ENCODE measurements at places on chromosomes 12 and 14. TPM values are rescaled to one million over a fixed set of nuclear protein-coding genes. Genes with fewer than 3 reads are reported as not detected.

GRCh38 chr12:108819920-108820706 is 37.3 kb downstream of the SSH1 start:
- no peak overlapping the region for H3K4me3 ChIP-seq
- no peaks in the 10 kb centered on the region for H3K27me3 ChIP-seq
- no peak for DNase-seq
- no peak overlapping the region for H3K27ac ChIP-seq
- H3K4me1 ChIP-seq: no peaks in the 10 kb centered on the region
- H3K36me3 ChIP-seq: peaks cover 40% of the 10 kb centered on the region

GRCh38 chr14:102293781-102294180 is 11.2 kb downstream of the MOK start:
- no peaks in the 10 kb centered on the region for H3K36me3 ChIP-seq
- H3K4me1 ChIP-seq: no peaks in the 10 kb centered on the region
- no peaks in the 10 kb centered on the region for H3K27me3 ChIP-seq
- H3K4me3 ChIP-seq: no peak overlapping the region
- no peak overlapping the region for H3K27ac ChIP-seq

- no peaks in the 10 kb centered on the region for H3K27me3 ChIP-seq
- H3K4me3 ChIP-seq: peak overlapping the region; percentile 79
- DNase-seq: no peak
- H3K36me3 ChIP-seq: peaks cover 5% of the 10 kb centered on the region
- peak overlapping the region; percentile 86 for H3K27ac ChIP-seq
Measured at GRCh38 chr12:6914947-6915788, 788 bp downstream of the ENO2 start.

DNA sequence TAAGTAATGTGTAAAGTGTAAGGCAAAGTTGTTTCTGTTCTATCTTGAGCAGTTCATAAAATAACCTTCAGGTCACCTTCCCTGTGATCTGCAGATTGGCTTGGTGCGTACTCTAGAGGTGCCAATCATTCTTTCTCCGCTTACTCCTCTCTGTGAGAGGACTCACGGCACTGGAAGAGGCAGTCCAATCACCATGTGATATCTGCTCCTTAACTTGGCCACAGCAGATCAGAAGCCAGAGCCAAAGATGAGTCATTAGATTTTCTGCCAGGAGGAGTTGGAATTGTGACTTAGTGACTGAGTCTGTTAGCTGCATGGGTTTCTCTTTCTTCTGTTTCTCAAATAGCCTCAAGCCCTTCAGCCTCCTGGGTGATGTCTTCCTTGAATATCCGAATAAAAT is 165.5 kb downstream of the SLC41A2 start:
- H3K27me3 ChIP-seq: peaks cover 4% of the 10 kb centered on the region
- no peak for DNase-seq
- no peaks in the 10 kb centered on the region for H3K36me3 ChIP-seq
- no peak overlapping the region for H3K4me3 ChIP-seq
- H3K27ac ChIP-seq: no peak overlapping the region
- H3K4me1 ChIP-seq: no peaks in the 10 kb centered on the region

DNA sequence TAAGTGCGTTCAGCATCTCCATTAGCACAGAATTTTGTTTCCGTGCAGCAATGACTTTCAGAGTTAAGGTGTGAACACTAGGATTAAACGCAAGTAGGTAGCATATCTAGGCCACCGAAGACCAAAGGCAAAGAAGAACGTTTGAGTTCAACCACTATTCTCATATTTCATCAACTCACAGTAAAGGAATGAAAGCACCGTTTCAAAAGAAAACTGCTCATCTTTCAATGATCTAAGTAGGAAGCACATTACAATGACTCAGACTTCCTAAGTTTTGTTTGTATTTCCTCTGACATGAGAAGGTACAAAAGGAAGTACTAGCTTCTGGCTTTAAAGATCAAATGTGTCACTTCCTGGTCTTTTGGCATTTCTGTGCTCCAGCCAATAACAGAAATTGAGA is 57.6 kb downstream of the ACADS start:
- peak overlapping the region; percentile 3 for H3K27ac ChIP-seq
- peaks cover 5% of the 10 kb centered on the region for H3K4me1 ChIP-seq
- no peak overlapping the region for H3K4me3 ChIP-seq

DNA sequence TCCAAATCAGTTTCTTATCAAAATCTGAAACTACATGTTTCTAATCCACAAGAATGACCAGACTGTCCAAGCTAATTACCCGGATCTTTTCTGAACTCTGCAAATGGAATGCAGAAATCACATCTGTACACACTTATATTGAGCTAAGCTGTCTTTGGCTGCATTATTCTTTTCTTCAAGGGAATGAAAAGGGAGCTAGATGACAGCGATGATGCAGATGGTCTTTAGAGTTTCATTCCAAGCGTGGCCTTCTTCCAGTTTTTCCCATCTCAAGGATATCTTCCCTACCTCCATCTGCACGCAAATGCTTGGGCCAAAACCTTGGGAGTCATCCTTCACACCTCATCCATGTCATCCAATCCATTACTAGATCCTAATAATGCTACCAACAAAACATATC is 12.6 kb downstream of the KCNH5 start:
- no peaks in the 10 kb centered on the region for H3K36me3 ChIP-seq
- H3K4me1 ChIP-seq: no peaks in the 10 kb centered on the region
- no peaks in the 10 kb centered on the region for H3K27me3 ChIP-seq
- no peak for DNase-seq

GRCh38 chr12:92603741-92604432 is 98.9 kb upstream of the PLEKHG7 start:
- no peak overlapping the region for H3K27ac ChIP-seq
- no peaks in the 10 kb centered on the region for H3K36me3 ChIP-seq
- no peaks in the 10 kb centered on the region for H3K4me1 ChIP-seq
- H3K4me3 ChIP-seq: no peak overlapping the region
- no peak for DNase-seq

DNA sequence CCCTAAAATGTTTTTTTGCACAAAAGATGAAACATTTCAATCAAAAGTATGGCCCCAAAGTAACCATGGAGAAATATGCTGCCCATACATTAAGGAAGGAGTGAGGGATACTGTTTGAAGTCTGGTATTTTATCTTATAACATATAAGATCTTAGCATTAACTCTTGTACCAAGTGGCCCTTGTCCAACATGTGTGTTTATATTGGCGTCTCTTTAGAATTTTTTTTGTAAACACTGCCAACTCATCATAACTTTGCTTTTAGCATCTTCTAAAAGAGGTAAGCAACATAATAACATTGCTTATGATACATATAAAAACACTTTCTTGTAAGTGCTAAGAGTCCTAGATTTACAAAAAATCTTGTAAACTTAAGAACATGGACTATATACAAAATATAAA is 419.7 kb downstream of the ADAMTS20 start:
- no peaks in the 10 kb centered on the region for H3K4me1 ChIP-seq
- no peaks in the 10 kb centered on the region for H3K36me3 ChIP-seq
- no peak overlapping the region for H3K27ac ChIP-seq
- H3K4me3 ChIP-seq: no peak overlapping the region
- H3K27me3 ChIP-seq: no peaks in the 10 kb centered on the region
- DNase-seq: no peak

GRCh38 chr14:24816929-24817211 is 182.9 kb upstream of the GZMB start:
- H3K27me3 ChIP-seq: no peaks in the 10 kb centered on the region
- no peaks in the 10 kb centered on the region for H3K4me1 ChIP-seq
- no peak overlapping the region for H3K4me3 ChIP-seq
- H3K36me3 ChIP-seq: no peaks in the 10 kb centered on the region
- no peak overlapping the region for H3K27ac ChIP-seq

DNA sequence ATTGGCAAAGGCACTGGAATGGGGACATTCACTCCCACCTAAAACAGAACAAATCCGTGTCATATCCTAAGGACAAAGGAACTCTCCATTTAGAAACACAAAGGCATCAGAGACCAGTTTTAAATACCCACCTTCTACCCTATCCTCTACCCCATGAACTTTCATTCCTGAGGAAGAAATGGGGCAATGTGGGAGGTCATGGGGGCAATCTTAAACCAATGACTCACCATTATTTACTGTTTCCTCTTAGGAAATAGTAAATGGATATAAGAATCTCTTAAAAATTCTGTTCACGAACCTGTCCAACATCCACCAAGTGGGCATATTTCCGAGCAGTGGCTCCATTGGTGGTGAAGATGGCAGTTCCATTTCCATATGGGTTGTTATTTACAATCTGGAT is 19.4 kb downstream of the ALDH6A1 start:
- H3K27me3 ChIP-seq: no peaks in the 10 kb centered on the region
- no peaks in the 10 kb centered on the region for H3K4me1 ChIP-seq
- H3K36me3 ChIP-seq: peaks cover 43% of the 10 kb centered on the region
- no peak for DNase-seq
- no peak overlapping the region for H3K27ac ChIP-seq

DNA sequence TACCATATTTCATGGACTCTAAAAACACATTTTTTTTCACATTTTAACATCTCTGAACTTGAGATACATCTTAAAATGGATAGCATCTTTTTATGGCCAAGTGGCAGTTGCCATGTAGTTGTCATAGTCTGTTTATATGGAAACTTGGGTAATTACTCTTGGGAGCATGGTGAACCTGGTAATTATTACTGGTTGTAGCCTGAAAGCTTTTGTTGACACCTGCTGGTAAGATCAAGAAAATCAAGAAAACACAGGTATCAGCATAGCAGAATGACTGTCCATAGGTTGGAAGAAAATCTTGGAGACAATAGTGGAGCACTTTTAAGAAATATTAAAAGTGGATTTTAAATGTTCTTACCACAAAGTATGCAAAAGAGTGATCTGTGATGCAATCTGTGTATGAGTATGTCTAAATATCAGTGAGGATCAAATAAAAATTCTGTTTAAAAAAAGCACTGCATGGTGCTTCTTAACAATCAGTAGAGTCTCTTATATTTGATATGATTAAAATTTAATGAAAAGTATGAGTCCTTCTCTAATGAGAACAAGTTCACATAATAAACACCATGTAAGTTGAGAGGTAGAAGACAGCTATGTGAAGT is 44.2 kb downstream of the TTC8 start:
- no peaks in the 10 kb centered on the region for H3K36me3 ChIP-seq
- no peak for DNase-seq
- no peak overlapping the region for H3K4me3 ChIP-seq
- no peaks in the 10 kb centered on the region for H3K4me1 ChIP-seq
- no peak overlapping the region for H3K27ac ChIP-seq

DNA sequence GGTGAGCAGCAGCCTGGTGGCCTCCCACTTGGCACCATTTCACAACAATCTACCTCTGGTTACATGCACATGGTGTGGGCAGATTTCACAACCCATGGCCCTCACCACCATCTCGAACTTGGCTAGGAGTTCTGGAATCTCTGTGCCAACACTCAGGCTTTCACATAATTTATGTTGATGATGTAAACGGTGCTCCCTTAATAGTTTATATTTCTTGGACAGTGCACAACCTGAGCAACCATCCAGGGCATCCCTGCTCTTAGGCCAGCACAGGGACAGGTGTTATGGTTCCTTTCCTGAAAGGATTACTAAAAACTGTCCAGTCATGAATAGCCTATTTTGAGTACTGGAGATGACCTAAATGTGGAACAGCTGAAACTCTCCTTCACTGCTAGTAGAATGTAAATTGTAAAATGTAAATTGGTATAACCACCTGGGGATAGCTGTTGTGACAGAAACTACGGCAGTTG is 28.6 kb downstream of the ABCB9 start:
- no peaks in the 10 kb centered on the region for H3K36me3 ChIP-seq
- H3K4me1 ChIP-seq: no peaks in the 10 kb centered on the region
- H3K27ac ChIP-seq: no peak overlapping the region
- no peaks in the 10 kb centered on the region for H3K27me3 ChIP-seq
- no peak for DNase-seq

DNA sequence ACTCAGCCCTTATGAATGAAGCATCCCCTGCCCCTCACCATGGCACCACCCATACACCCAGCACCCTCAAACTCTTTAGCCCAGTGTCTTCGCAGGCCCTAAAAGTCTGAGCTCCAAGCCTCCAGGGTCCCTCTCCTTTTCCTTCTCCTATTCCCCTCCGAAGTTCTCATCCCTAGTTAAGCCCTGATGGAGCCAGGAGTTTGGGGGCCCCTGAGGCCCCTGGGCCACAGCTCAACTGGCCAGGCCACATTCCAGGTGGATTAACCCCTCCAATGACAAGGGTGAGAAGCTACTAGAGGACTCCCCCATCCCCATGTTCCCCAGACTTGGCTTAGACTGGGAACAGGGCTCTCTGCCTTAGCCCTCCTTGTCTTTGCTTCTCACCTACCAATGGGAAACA is 2.6 kb downstream of the RARG start:
- H3K4me1 ChIP-seq: peaks cover 24% of the 10 kb centered on the region
- H3K36me3 ChIP-seq: no peaks in the 10 kb centered on the region
- no peak for DNase-seq
- H3K27ac ChIP-seq: no peak overlapping the region
- H3K4me3 ChIP-seq: no peak overlapping the region
- H3K27me3 ChIP-seq: no peaks in the 10 kb centered on the region

DNA sequence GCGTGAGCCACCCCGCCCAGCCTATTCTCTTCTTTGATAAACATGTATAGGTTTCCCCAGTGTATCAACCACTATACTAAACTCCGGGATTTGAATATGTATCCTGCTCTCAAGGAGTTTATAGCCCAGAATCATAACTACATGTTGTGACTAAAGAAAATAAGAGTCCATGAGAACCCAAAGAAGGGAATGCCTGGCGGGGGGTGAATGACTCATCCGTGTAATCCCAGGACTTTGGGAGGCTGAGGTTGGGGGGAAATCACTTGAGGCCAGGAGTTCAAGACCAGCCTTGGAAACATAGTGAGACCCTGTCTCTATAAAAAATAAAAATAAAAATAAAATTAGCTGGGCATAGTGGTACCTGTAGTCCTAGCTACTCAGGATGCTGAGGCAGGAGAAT is 57.2 kb downstream of the SIX6 start:
- H3K27ac ChIP-seq: no peak overlapping the region
- H3K36me3 ChIP-seq: no peaks in the 10 kb centered on the region
- H3K4me1 ChIP-seq: no peaks in the 10 kb centered on the region
- no peak overlapping the region for H3K4me3 ChIP-seq
- DNase-seq: no peak

GRCh38 chr12:80582431-80582830 is 125.0 kb upstream of the MYF6 start:
- H3K4me1 ChIP-seq: no peaks in the 10 kb centered on the region
- H3K4me3 ChIP-seq: no peak overlapping the region
- no peak overlapping the region for H3K27ac ChIP-seq
- no peaks in the 10 kb centered on the region for H3K36me3 ChIP-seq
- no peak for DNase-seq
- H3K27me3 ChIP-seq: no peaks in the 10 kb centered on the region

- H3K27me3 ChIP-seq: no peaks in the 10 kb centered on the region
- H3K4me1 ChIP-seq: peaks cover 18% of the 10 kb centered on the region
- no peaks in the 10 kb centered on the region for H3K36me3 ChIP-seq
- H3K27ac ChIP-seq: peak overlapping the region; percentile 43
- H3K4me3 ChIP-seq: peak overlapping the region; percentile 57
Measured at GRCh38 chr12:122022393-122023338, 982 bp downstream of the BCL7A start.

GRCh38 chr12:53677016-53677799 is 1.3 kb upstream of the ATP5MC2 start:
- H3K27ac ChIP-seq: no peak overlapping the region
- DNase-seq: no peak
- H3K27me3 ChIP-seq: no peaks in the 10 kb centered on the region
- peak overlapping the region; percentile 64 for H3K4me3 ChIP-seq
- no peaks in the 10 kb centered on the region for H3K36me3 ChIP-seq
- H3K4me1 ChIP-seq: peaks cover 7% of the 10 kb centered on the region

GRCh38 chr12:108570743-108571608 is 8.6 kb downstream of the ISCU start:
- H3K27ac ChIP-seq: peak overlapping the region; percentile 72
- H3K4me1 ChIP-seq: peaks cover 56% of the 10 kb centered on the region
- DNase-seq: peak; percentile 24
- H3K27me3 ChIP-seq: no peaks in the 10 kb centered on the region
- H3K36me3 ChIP-seq: peaks cover 19% of the 10 kb centered on the region

The RNASE4 gene
- not detected for polyA plus RNA-seq

The LUM gene
- polyA plus RNA-seq: not detected

The PDE3A gene
- not detected for polyA plus RNA-seq

The KCNH3 gene
- 3.8 TPM for polyA plus RNA-seq

The USP44 gene
- polyA plus RNA-seq: 15.1 TPM

The CBLN3 gene
- not detected for polyA plus RNA-seq
